ENCODE measurements at places on chromosomes 6 and 20.

- DNase-seq, result no peak
Measured at GRCh38 chr6:4844108-4844507, 67.9 kb downstream of the CDYL start.

DNA sequence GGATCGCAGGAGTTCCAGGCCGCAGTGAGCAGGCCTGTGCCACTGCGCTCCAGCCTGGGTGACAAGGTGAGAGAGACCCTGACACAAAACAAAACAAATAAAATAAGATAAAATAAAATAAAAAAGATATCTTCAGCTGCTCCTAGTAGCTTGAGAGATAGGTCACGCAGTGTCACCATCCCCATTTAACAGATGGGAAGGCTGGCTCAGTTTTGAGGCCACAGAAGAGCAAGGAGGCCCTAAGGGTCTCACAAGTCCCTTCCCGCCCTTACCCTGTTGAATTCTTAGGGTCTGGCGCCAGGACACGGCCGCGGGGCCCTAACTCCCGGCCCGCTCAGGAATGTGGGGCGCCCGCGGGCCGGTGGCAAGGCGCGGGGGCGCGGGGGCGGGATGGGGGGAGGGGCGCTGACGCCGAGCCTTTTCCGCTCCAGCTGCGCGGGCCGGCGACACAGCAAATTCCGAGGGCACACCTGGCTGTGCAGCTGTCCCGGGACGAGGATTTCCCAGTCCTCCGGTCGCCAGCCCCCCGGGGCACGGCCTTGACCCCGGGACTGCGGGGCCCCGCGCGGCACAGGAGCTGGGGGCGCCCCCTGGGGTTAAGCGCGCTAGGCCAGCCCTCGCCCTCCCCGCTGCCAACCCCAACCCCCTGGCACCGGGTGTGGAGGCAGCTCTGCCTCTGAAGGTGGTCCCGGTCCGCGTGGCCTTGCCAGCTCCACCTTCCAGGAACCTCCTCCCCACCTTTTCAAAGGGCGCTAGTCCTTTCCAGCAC, 10.3 kb upstream of the R3HDML start:
- DNase-seq, result peak; percentile 68

DNA sequence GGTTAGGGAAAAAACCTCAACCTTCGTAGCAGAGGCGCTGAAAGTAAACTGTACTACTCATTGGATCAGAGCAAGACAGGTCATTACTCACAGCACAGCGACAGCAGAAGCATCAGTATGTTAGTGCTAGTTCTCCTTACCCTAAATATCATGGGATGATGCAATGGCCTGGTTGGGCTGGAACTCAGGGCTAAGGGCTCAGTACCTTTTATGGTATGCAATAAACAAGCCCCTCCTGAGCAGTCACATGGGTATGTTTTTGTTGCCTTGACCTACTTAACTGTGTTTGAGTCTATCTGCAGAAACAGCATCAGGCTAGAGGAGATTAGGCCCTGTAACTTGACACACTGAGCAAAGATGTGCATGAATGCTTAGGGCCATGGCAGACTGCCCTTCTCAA, 369.4 kb upstream of the IMPG1 start:
- DNase-seq, result peak; percentile 4

DNA sequence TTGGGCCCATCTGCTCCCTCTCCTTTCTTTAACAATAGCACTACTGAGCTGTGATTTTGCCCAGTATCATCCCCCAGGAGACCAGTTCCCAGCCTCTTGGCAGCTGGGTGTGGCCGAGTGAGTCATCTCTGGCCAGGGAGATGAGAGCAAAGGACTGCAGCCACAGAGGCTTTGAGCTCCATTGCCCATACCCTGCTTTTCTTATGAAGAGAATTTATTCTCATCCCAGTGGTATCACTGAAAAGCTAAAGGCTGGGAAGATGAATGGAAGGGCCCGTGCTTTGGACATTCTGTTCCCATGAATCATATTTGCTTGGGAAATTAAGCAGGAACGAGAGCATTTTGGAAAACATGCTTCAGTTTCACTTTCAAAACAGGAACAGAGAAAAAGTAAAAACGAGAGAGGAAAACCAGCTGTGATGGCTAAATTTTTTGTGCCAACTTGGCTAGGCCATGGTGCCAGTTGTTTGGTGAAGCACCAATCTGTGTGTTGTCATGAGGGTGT, 14.9 kb downstream of the CST3 start:
- DNase-seq, result peak; percentile 91

DNA sequence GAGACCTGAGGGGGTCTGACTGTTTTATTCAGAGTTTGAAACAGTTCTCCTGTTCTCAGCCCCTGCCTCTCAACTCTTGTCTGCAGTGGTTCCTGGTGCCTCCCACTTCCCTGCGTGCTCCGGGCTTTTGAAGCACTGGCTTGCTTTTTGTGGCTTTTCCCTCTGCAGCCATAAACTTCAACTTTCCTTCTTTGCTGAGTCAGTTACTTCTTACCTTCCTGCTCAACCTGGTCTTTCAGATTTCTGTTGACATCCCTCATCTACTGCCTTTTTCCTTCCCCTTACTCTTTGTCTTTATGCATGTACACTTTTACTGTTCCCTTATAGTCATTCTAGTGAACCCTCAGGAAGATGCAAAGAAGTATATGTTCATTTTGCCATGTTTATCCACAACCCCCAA, 57.4 kb downstream of the ASXL1 start:
- no peak for DNase-seq

DNA sequence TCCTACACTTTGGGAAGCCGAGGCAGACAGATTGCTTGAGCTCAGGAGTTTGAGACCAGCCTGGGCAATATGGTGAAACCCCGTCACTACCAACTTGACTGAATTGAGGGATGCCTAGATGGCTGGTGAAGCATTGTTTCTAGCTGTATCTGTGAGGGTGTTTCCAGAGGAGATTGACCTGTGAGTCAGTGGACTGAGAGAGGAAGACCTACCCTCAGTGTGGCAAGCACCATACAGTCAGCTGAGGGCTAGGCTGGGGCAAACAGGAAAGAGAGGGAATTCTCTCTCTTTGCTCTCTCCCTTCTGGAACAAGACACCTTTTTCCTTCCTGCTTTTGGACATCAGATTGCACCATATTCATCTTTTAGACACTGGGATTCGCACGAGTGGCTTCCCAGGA, 3.7 kb upstream of the ZUP1 start:
- DNase-seq, result no peak

DNA sequence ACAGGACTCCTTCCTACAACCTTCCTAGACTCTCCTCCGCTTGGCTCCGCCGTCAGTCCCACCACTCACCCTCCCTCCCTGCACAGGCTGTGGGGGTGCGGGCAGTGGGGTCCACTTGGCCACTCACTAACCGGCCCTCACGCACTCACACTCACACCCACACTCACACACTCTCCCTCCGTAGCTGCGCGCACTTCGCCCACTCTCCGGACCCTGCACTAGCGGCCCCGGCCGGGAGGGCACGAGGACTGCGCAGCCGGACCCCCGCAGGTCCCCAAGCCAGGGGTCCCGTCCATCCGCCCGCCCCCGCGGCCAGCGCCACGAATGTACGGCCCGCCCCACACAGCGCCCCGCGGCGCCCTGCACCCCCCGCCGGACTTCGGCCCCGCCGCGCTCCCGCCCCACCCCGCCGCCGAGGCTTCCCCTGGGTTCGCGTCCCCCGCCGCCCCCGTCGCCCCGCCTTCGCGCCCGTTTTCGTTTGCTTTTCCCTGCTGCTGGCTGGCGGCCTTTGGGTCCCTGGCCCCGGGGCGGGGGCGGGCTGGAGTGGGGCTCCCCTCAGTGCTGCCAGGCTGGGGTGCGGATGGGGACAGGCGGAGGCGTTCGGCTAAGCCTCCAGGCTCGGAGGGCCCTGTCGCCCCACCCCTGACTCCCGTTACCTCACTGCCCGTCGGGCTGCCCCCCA, 23.0 kb upstream of the SLC22A7 start:
- no peak for DNase-seq

GRCh38 chr6:16789329-16790038, 28.2 kb upstream of the ATXN1 start:
- no peak for DNase-seq

- DNase-seq, result peak; percentile 59
Measured at GRCh38 chr20:56778765-56779195, 149.7 kb downstream of the TFAP2C start.

DNA sequence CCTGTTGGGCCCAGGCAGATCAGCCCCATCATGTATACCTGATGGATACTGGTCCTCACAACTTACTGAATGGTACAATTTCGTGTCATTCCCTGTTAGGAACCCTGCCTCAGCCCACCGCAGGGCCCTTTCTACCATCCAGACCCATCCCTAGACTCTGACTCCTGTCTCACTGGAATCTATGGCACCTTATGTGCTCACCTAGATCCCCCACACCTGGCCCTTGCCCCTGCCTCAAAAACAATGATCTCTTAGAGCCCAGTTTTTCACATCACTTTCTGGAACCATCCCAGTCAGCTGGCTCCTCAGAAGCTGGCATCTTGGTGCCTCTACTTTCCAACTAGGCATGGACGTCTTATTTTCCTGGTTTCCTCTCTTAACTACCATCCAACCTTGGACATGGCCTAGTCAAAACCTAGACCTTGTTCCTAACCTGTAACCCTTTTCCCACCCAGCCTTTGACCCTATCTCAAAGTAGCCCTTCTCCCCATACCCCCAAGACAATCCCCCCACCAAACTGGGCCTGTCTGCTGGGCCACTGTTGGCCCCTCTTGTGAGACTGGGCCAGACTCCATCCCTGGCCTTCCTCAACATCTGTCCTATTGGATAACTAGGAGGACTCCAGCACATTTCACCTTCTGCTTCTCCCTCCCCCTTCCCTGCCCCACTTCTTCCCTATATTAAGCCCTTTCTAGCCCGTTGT, 981 bp downstream of the HM13 start:
- DNase-seq, result no peak

DNA sequence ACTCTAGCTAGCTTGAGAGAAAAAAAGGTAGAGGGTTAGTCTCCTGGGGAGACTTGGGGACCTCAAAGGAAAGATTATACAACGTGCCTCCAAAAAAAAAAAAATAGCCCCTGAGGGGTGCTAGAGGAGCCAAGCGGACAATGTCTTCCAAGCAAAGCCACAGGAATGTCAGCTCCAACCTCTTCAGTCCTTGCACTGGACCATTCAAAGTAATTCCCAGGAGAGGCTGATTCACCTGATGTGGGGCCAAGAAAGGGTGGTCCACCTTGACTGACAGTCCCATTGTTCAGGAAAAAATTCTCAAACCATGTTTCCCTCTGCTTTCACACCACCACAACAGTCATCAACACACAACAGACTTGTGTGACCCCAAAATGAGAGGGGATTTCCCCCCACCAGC, 30.7 kb downstream of the ASIP start:
- no peak for DNase-seq

DNA sequence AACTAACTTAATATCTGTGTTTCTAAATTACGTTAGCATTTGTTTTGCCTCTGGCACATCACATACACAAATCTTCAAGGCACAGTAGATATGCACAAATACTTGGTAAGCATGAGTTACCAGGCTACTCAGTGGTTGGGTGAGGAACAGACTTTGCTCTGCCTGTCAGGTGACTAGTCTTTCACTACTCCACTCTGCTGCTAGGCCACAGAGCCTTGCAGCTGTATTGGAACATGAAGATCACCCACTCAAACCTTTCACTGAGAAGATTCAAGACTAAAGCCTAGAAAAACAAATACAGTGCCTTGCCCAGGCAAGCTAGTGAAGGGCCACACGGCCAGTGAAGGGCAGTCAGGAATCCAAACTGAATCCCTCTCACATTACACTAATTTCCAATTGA, 47.0 kb downstream of the DTNBP1 start:
- no peak for DNase-seq

- no peak for DNase-seq
Measured at GRCh38 chr20:47586649-47587294, 85.1 kb downstream of the NCOA3 start.

DNA sequence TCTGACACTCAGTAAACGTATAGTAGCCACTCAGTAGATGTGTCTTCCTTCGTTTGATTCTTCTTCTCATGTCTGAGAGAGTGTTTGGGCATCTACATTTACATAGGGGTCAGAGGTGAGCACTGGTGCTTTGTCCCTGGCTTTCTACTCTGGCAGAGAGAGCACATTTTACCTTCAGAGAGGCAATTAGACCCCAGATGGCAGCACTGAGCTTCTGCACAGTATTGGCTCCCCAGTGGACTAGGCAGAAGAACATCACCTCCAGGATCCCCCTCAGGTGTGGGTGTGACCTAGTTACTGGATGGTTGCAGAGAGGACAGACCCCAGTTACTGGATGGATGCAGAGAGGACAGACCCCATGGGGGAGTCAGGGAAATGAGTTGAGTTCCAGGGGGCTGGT, 327.2 kb downstream of the DHX35 start:
- DNase-seq, result no peak

DNA sequence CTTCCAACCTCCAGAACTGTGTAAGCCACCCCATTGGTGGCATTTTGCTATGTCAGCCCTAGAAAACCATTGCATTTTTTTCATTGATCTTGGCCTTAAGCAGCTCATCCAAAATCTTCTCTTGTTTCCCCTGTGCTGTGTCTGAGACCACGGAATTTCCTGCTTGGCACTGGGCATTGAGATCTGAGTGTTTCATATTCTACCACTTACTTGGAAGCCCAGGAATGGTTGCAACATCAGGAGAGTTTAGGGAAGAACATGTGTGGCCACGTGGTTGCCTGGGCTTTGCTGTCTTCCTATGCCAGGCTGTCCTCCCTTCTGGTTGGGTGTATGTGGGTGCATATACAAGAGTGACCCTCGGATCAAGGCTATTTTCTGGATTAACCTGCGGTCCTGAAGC, 139.3 kb upstream of the PMEPA1 start:
- no peak for DNase-seq

- no peak for DNase-seq
Measured at GRCh38 chr6:52115891-52116604, 28.6 kb upstream of the PKHD1 start.

- peak; percentile 72 for DNase-seq
Measured at GRCh38 chr20:48625136-48625900, 202.5 kb downstream of the PREX1 start.

GRCh38 chr6:129764761-129765407, 54.9 kb upstream of the ARHGAP18 start:
- no peak for DNase-seq

DNA sequence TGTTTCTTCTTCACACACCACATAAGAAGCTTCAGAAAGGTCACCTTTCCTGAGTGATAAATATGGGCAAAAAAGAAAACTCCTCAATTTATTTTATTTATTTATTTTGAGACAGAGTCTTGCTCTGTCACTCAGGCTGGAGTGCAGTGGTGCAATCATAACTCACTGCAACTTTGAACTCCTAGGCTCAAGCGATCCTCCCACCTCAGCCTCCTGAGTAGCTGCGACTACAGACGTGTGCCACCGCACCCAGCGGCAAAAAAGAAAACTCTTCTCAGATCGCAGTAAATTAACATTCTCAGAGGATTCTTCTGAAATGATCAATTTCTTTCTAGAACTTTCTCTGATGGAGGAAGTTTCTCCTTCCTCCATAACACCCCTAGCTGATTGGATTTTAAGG, 111.2 kb downstream of the TRERF1 start:
- DNase-seq, result no peak
